ENCODE measurements at places on chromosomes 1 and 21.

DNA sequence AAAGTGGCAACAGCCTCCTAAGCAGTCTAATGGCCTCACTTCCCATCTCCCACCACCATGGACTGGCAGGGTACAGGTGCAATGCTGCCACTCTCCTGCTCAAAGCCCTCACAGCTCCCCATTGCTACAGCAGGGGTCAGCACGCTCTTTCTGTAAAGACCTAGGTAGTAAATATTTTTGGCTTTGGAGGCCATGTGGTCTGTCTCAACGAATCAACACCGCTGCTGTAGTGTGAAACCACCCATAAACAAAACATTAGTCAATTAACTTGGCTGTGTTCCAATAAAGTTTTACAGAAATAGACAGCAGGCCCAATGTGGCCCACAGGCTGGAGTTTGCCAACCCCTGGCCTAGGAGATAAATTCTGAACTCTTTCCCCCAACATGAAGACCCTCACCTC lies 44.6 kb upstream of the TMEM125 start:
- DNase-seq, result peak; percentile 40

GRCh38 chr1:110630839-110631663 lies 24.9 kb upstream of the KCNA2 start:
- peak; percentile 81 for DNase-seq

- no peak for DNase-seq
Measured at GRCh38 chr1:222920169-222920568, 105.3 kb downstream of the DISP1 start.

DNA sequence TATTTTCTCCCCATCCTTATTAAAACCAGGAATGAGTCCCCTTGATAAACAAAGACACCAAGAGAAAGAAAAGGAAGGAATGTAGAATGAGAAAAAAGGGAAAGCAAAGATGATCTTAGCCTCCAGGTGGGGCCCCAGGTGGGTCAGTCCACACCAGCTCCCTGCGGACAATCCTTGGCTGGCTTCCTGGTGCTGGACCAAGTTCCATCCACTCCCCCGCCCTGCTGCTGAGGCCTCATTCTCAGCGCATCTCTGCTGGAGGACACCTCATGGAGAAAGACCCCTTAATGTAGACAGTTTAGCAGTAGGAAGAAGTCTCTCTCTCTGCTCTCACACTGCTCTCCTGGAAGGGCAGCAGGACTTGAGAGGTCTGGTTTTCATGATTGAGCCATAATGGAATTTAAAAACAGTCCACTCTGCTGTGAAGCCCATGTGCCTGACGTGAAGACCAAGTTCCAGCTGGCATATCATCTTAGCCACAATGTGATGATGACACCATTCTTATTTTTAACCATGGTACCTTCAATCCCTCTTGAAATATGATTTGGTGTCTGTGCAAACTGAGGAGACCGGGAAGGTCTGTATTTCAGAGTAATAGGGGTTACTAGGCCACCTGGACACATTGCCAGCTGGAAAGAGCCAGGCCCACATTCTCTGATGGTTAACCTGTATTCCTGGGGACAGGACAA lies 83.1 kb downstream of the WLS start:
- no peak for DNase-seq

GRCh38 chr1:222117809-222118208 lies 375.9 kb upstream of the DUSP10 start:
- no peak for DNase-seq

DNA sequence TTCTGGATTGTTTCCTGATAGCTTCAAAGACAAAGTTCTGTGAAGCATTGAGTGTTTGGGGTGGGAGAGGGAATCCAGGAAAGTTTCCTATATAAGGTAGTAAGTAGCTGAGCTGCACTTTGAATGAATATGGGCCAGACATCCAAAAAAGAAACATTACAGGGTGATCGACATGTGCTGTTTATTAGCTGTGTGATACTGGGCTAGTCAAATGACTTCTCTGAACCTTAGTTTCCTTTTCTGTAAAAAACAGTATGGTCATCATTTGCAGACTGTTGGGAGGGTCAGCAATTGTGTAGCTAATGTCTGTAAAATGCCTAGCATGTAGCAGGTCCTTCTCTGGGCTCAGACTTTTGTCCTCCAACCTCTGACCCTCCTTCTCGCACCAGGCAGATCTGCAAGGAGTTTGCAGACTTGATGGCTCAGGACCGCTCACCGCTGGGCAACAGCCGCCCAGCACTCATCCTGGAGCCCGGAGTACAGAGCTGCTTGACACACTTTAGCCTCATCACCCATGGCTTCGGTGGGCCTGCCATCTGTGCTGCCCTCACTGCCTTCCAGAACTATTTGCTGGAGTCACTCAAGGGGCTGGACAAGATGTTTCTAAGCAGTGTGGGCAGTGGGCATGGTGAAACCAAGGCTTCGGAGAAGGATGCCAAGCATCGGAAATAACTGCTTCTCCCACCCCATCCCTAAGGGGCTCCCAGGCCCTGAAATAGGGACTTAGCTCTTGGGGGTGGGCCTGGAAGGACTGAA lies 21.1 kb downstream of the TFAP2E start:
- no peak for DNase-seq

Data from hematopoietic multipotent progenitor cell treated with erythropoietin and hydrocortisone succinate and interleukin-3 and kit ligand, for 6 days (in vitro differentiated cells).